ENCODE measurements at places on chromosomes 11 and 22.

DNA sequence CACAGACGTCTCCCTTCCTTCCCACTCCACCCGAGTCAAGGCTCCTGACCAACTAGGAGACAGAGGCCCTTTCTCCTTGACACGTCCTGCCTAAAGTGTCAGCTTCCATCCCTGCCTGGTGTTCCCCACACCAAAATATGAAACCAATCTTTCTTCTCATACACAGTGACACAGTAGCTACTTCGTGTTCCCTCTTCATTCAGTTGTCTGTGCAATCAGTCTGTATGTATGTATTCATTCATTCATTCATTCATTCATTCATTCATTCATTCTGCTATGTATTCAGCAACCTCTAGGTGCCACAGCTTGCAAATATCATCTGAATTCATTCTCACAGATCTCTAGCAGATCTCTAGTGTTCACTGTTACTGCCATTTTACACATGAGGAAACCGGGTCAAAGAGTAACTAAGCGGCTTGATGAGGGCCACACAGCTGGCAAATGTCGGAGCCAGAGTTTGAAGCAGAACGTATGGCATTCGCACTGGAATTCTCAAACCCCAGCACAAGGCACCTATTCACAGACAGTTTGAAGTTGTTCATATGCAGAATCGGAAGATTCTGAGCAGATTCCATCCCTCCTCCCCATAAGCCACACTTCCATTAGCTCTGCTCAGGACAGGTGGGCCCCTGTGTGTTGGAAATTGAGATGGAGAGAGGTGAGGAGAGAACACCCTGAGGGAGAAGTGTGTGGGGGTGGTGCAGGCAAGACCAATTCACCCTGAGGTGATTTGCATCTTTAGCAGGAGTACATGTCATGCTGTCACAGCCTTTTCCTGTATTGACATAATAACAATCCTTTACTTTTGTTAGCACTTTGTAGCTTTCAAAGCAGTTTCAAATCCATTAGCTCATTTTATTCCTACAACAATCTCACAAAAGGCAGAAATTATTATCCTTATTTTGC is 275.7 kb downstream of the ST3GAL4 start:
- DNase-seq: no peak

DNA sequence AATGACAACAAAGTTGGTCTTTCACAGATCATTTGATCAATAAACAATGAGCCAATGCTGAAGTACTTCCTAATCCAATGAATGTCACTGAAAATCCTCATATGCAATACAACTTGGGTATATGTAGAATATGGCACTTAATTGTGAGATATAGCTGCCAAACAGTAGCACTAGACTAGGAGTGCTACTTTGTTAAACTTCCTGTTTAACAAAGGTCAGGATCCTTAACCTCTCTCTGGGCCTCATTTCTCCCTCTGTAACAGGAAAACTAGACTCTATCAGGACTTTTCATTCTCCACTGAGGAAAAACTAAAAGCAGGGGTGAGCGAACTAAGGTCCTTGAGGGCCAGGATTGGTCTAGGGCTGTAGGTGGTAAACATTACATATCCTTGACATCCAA is 56.1 kb downstream of the PITPNB start:
- no peak for DNase-seq

GRCh38 chr11:111814557-111815320 is 48.5 kb upstream of the PPP2R1B start:
- no peak for DNase-seq

GRCh38 chr11:64292460-64293254 is 1.6 kb downstream of the KCNK4 start:
- no peak for DNase-seq

GRCh38 chr11:128327274-128327673 is 260.1 kb downstream of the ETS1 start:
- no peak for DNase-seq
